PC-9 (cell line): ENCODE measurements at places on chromosomes 7 and 10. TPM values are rescaled to one million over a fixed set of nuclear protein-coding genes. Genes with fewer than 3 reads are reported as not detected.

DNA sequence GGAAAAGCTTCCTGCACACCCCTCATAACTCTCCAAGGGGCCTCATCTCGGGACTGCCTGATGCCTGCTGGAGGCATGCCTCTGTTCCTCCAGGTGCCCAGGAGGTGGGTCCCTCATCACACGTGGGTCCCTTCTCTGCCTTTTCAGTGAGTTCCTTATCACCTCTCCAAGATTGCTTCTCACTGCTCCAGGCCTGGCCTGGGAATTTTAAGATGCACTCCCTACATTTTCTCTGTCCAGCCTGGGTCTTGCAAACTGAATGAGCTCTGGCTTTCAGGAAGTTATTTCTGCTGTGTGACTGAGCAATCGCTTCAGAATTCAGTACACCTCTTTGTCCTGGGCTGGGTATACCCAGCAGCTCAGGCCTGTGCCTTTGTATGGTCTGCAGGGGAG is 43.8 kb downstream of the LRRC18 start:
- no peak for DNase-seq

GRCh38 chr7:15557186-15557585 is 4.6 kb downstream of the AGMO start:
- no peak for DNase-seq

DNA sequence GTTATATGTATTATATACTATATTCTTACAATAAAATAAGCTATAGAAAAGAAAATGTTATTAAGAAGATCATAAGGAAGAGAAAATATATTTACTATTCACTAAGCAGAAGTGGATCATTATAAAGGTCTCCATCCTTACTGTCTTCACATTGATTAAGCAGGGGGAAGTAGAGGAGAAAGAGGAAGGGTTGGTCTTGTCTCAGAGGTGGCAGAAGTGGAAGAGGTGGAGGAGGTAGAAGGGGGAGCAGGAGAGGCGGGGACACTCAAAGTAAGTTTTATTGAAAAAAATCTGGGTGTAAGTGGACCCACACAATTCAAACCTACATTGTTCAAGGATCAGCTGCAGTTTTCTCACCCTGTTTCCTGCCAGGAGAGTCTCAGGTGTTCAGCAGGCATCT is 28.9 kb upstream of the ERCC6 start:
- no peak for DNase-seq

- DNase-seq, result no peak
Measured at GRCh38 chr10:72525277-72525676, 100.6 kb downstream of the MICU1 start.

The ADCY1 gene
- total RNA-seq, result not detected in 2 replicates

- no peak for DNase-seq
Measured at GRCh38 chr7:36810489-36810888, 86.2 kb upstream of the AOAH start.

DNA sequence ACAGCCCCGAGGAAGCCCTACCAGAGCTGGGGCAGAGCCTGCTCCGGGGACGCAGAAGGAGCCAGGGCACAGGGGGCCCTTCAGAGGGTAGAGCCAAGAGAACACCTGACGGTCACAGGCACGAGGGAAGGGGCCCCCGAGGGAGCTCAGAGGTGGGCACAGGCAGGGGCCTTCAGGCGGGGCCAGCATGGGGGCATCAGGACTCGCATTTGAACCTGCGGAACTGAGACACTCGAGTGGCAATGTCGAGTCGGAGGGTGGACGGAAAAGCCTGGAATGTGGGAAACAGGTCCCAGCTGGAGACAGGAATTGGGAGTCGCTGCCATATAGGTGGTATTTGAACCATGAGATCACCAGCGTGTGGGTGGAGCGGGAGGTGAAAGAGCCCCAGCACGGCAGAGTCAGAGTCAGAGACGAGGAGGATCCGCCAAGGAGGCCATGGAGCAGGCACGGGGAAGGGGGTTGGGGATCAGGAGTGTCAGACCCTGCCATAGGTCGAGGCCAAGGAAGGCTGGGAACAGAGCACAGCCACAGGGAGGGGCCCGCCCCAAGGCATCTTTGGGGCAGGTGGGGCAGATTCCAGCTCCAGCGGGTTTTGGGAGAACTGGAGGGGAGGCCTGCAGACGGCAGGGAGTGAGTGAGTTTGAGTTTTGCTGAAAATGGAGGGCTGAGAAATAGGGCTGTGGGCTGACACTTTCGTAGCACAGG is 13.8 kb downstream of the STK32C start:
- DNase-seq, result no peak

- no peak for DNase-seq
Measured at GRCh38 chr7:20235288-20235687, 18.1 kb upstream of the MACC1 start.

The CLDN3 gene
- 31.3 and 45.2 TPM in 2 replicates for total RNA-seq

DNA sequence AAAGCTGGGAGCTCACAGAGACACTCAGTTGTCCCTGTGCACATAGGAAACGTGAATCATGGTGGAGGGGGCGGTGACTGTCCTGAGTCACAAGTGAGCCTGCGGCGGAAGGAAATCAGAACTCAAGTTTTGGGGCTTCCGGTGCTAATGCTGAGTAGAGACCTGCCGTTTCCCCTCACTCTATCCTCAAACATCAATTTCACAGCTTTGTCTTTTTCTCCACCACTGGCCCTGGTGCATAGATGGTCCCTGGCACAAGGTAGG is 21.9 kb downstream of the ADCYAP1R1 start:
- no peak for DNase-seq

The CCNJ gene
- 2.5 TPM in 2 replicates for total RNA-seq

GRCh38 chr7:90178679-90179278 is 24.5 kb downstream of the STEAP1 start:
- DNase-seq, result peak; percentile 53

GRCh38 chr7:2405201-2405600 is 1.8 kb downstream of the CHST12 start:
- DNase-seq, result no peak

GRCh38 chr10:77180794-77181193 is 456.8 kb downstream of the KCNMA1 start:
- no peak for DNase-seq

The SPDYE11 gene
- total RNA-seq, result not detected in 2 replicates

The CPVL gene
- total RNA-seq, result 0.28 TPM in 1 of 2 replicates, not detected in the other

DNA sequence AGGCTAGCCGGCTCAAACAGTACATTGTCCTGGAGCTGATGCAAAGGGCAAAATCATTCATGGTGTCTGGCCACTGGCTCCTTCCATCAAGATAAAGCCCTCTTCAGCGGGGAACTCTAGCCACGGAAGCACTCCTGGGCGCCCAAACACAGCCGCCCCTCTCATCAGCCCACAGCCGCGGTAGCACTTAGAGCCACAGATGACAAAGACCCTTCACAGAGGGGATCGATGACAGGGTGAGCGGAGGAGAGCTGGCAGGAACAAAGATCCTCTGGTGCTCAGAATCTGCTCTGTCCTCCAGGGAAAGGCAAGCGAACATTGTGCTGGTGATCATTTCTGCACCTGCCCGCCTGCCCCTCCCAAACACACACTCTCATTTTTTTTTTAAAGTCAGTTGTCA is 222.2 kb upstream of the NRP1 start:
- no peak for DNase-seq

GRCh38 chr10:133162178-133162909 is 2.3 kb downstream of the KNDC1 start:
- DNase-seq, result peak; percentile 10

The FXYD4 gene
- not detected in 2 replicates for total RNA-seq

GRCh38 chr7:11858026-11858425 is 26.0 kb upstream of the THSD7A start:
- DNase-seq, result no peak

The ADRA2A gene
- total RNA-seq, result not detected in 2 replicates

The IL6 gene
- total RNA-seq, result 1.4 and 1.7 TPM in 2 replicates

The FAM25A gene
- 8.2 and 11.4 TPM in 2 replicates for total RNA-seq

GRCh38 chr7:155752756-155753445 is 59.4 kb downstream of the SHH start:
- DNase-seq, result no peak

The LLCFC1 gene
- not detected in 2 replicates for total RNA-seq

DNA sequence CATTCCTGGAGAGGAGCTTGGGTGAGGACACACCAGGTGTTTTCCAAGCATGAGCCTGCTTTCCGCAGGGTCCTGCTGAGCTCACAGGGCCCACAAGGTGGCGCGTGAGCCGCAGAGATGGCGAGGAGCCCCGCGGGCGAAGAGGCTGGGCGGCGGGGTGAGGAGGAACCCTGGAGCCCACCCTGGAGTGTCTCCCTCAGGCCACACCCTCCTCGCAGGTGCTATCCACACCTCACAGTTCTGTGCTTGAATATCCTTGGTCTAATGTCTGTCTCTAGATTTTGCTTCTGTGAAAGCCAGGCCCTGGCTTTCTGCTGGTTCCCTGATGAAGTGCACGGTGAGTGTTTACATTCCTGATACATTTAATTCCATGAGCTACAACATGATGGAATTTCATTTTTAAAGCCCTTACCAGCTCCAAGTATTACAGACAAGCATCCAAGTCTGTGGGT is 433.6 kb downstream of the ACTR3B start:
- DNase-seq, result no peak

GRCh38 chr7:35738889-35739288 is 44.0 kb upstream of the HERPUD2 start:
- DNase-seq, result no peak

DNA sequence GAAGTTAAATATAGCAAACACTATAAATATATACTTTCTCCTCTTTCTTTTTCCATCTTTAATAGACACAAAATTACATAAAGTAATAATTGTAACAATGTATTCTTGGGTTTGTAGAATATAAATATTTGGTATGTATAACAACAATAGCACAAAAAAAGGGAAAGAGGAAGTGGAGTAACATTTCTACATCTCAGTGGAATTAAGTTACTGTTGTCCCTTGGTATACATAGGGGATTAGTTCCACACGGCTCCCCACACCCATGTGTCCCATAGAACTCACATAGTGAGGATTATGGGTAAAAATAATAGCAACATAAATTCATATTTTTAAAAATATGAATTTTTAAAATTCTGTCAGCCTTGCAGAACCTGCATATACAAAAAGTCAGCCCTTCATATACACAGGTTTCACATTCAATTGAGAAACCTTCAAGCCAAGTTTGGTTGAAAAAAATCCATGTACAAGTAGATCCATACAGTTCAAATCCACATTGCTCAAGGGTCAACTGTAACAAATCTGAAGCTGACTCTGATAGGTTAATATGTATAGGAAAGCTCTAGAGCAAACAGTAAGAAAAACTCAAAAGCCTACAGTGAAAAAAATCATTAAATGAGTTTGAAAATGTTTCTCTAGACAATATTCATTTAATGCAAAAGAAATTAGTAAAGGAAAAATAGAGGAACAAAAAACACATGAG is 92.4 kb downstream of the HYCC1 start:
- DNase-seq, result no peak
